ENCODE measurements at places on chromosomes 1 and 21.

GRCh38 chr1:208298593-208299269 is 54.5 kb upstream of the PLXNA2 start:
- no peak overlapping the region for H3K4me3 ChIP-seq
- no peak for DNase-seq
- peaks cover 20% of the 10 kb centered on the region for H3K27me3 ChIP-seq
- H3K36me3 ChIP-seq = no peaks in the 10 kb centered on the region
- no peaks in the 10 kb centered on the region for H3K4me1 ChIP-seq
- no peak overlapping the region for H3K27ac ChIP-seq

GRCh38 chr1:237070519-237070918 is 28.5 kb downstream of the RYR2 start:
- H3K36me3 ChIP-seq = no peaks in the 10 kb centered on the region
- H3K27ac ChIP-seq = no peak overlapping the region
- DNase-seq = no peak

DNA sequence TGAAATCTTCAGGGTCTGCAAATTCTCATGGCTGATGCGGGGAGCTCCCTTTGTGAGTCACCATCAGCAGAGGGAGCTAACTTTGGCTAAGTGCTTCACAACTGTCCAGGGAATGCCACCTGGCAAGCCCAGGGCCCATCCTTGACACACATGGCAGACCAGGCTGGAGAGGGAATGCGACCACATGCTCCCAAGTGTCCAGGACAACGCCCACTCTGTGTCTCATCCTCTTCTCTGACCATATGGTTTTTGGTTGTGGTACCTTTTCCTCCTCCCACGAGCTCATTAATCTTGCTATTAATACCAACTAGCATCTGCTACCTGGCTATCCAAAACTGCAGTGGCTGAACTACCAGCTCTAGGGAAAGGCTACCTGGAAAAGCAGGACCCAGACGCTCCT is 37.1 kb upstream of the CLSTN1 start:
- no peaks in the 10 kb centered on the region for H3K27me3 ChIP-seq
- H3K4me1 ChIP-seq = no peaks in the 10 kb centered on the region
- no peak overlapping the region for H3K4me3 ChIP-seq
- no peaks in the 10 kb centered on the region for H3K36me3 ChIP-seq

DNA sequence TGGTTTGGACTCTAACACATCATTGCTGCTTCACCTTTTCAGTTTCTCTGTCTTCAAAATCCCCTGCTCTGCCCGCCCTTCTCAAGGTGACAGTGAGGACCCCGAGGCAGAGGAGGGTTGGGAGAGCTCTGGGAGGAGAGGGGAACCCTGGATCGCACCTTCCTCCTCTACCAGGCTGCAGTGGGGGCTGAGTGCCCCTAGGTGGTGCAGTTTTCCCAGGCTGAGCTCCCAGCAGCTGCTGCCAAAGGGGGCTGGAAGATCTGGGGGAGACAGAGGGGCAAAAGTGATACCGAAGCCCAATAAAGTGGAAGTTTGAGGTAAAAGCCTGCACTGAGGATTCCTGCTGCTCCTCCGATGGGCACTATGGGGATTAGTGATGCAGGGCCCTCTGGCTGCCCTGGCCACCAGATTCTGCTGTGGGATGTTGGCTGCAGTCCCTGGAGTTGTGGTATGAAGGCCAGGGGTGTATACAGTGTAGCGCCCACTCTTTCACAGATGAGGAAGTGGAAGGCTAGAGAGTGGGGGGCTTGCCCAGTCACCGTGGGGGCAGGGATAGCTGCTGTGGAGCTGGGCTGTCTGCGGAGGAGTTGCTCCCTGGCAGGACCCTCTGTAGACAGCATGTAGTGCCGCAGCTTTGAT is 40.7 kb upstream of the SCMH1 start:
- no peak overlapping the region for H3K27ac ChIP-seq
- no peaks in the 10 kb centered on the region for H3K4me1 ChIP-seq
- H3K4me3 ChIP-seq = no peak overlapping the region
- peaks cover 35% of the 10 kb centered on the region for H3K27me3 ChIP-seq
- DNase-seq = peak; percentile 59

DNA sequence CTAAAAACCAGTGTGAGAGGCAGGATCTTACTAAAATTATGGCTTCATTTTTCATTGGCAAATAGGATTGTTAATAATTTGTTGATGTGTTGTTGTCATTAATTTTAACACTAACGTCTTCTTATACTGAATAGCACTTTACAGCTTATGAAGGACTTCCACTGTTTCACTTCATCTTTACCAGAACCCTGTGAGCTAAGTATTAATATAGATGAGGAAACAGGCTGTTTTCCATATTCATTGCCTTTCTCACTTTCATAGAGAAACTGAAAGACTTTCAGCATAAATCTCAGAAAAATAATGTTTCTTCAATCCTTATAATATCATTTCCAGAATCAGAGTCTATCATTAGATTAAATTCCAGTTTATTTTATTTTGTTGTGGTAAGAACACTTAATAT is 8.5 kb downstream of the MAP10 start:
- H3K27ac ChIP-seq = no peak overlapping the region
- H3K4me1 ChIP-seq = peaks cover 20% of the 10 kb centered on the region
- H3K27me3 ChIP-seq = no peaks in the 10 kb centered on the region
- no peak overlapping the region for H3K4me3 ChIP-seq
- no peaks in the 10 kb centered on the region for H3K36me3 ChIP-seq

All from DND-41 (cell line).